ENCODE measurements at places on chromosomes 16 and 17.

DNA sequence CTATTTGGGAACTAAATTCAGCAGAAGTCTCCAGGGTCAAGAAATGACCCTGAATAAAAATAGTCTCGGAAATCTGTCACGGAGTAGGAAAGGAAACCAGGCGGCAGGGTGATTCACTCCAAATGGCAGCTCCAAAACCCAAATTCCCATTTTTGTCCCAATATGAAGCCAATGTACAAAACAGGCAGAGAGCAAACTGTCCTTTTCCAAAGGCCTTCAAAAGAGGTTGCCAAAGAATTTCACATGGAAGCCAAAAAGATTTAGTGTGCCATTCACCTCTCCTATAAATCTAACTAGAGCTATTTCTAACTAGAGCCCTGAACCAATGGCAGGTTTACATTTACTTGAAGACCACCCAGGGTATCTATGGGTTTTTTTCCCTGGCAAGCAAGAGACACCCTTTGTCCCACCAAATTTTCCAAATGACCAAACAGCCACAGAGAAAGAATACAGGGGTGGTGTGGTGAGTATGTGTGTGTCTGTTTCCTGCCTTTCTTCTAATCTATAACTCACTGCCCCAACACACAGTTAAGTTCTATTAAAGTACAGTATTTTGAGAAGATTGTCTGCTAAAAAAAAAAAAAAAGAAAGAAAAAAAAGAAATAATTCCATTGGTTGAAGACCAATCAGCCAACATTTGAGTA, 6.8 kb downstream of the MYO1D start:
- no peak for DNase-seq

- no peak for DNase-seq
These were observed 12.2 kb upstream of the C16orf54 start for GRCh38 chr16:29757950-29758466.

GRCh38 chr16:87527055-87527724, 34.4 kb upstream of the ZCCHC14 start:
- DNase-seq = no peak

DNA sequence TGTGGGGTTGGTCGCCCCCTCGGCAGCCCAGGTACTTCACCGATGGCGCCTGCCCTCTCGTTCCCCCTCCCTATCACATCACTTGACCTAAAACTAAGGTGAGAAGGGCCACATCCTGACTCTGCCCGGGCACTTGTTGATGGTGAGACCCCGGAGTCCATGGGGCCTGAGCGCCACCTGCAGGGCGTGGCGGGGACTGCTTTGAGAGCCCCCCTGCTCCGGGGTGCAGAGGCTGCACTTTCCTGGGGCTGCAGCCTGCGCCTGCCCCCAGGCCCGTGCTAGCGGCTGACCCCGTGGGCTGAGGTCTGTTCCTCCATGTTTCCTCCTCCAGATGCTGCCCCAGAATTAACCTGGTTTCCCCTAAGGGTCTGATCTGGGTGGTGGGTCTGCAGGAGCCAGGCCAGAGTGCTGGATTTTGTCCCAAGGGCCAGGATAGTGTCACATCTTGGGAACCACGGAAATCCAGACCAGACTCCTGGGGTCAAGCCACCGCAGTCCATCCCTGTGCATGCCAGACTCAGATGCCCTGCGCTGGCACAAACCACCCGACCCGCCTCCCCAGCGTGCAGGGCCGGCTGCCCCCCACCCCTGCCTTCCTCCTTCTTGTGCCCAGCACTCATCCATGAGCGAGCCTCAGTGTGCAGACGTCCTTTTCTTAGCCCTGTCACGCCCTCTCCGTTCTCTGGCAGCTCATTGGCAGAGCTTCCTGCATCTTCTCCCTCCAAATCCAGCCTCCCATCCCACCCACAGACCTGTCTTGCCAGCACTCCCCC, 2.7 kb downstream of the NDUFAF8 start:
- DNase-seq = no peak

GRCh38 chr17:43809121-43809520, 23.8 kb downstream of the MPP3 start:
- DNase-seq = no peak

DNA sequence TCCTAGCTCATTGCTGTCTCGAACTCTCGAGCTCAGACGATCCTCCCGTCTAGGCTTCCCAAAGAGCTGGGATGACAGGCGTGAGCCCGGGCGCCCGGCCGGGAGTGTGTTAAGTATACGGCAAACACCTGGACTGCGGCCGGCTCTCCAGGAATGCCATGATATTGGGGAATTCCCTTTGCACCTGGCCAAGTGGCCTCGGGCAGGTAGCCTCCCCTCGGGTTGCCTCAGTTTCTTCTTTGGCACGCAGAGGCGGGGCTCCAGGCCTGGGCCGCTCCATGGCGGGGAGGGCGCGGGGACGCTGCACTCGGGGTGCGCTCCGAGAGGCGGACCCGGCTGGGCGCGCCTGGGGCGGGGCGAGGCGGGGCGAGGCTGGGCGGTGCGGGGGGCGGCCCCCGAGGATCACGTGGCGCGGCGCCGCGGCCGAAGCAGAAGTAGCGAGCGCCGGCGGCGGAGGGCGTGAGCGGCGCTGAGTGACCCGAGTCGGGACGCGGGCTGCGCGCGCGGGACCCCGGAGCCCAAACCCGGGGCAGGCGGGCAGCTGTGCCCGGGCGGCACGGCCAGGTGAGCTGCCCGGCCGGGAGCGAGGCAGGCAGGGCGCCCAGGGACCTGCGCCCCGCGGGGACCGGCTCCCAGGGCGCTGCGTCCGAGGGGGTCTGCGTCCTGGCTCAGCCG, at the start of gene PLCG2:
Gene PLCG2, plus strand, starts transcription at position 431 of the 675 bp plus-strand sequence. CDS start 6,699 bp downstream, outside the sequence.
- peak; percentile 58 for DNase-seq

GRCh38 chr17:49946208-49946607, 22.8 kb upstream of the DLX4 start:
- DNase-seq = no peak

DNA sequence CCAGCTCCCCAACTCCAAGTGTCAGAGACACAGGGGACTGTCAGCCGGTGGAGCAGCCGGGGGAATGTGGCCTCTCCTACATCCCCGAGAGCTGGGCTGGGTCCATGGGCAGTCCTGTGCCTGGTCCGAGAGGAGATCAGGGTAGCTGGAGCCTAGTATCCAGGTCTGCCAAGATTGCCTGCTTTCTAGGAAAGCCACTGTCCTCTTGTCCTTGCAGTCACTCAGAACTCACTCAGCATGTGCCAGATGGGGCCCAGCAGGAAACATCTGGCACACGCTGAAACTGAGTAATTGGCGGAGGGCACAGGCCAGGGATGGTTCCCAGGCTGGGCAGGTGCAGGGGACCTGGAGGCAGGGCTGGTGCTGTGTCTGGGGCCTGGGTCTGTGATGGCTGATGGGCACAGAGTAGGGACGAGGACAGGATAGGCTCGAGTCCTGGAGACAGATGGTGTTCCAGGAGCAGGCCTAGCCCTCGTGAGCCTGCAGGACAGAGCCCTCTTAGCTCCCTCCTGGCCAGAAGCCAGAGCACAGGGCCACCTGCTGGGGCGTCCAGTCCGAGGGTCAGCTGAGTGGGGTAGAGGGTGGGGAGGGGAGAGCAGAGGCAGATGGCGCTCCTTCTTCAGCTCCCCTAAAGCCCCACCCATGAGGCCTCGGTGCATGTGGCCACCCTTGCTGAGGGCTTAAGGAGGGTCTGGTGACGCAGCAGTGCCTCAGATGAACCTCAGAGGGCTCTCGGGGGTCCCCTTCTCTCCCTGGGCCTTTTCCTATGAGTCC, 31.1 kb downstream of the ADCY7 start:
- DNase-seq = no peak

DNA sequence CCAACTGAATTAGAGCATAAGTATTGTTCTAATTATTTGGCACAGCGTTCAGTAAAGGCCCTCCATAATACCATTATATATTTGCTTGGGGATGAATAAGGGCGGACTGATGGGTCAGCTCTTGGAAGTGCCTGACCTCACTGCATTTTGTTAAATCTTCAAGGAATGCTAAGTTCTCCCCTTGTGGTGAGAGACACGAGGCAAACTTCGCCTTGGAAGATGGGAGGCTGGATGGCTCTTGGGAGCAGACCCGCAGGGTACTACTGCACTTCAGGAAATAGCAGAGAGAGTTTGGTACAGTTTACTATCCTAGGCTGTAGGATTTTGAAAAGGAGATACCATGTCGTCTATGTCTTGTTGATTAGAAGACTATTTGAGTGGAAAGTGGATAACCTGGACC, 87.0 kb upstream of the RPRML start:
- no peak for DNase-seq

Data from activated CD8-positive, alpha-beta memory T cell treated with anti-CD3 and anti-CD28 coated beads for 1 hour (primary cell).